ENCODE measurements at places on chromosomes 3 and 15.
A peak's percentile ranks its signal among the peaks of the same experiment; 100 is the strongest.

DNA sequence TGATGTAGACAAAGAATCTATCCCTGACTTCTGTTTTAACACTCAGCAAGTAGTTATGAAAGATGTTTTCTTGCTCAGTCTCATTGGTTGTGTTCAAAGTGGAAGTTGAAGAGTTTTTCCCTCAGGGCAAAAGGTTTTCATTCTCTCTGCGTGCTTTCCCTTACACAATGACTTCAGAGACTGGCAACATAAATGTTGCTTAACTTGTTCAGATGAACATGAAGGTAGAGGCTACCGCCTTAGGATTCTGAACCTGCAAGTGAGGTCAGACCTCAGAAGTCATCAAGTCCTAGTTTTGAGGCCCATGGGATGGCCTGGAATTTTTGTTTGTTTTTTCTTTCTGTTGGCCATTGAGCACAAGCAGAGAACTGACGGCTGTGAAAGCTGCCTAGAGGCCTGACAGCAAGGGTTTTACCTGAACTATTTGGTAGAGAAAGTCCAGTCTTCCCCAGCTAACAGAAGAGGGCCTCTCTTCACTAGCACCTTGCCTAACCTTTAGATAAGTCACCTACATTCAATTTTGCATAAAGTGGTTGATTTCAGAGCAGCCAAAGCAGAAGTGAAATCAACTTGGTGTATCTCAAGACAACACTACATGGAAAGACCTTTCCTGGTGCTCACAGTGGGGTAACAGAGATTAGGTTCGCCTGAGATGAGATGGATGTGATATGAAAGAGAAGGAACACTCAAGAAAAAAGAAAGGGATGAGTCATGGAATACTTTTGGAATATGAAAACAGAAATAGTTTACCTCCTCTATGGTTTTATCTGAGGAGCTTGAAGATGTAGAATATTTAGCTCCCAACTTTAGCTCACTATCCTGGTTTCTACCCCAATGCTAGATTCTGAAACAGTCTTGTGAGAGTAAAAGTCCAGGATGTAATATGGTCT lies 53.6 kb upstream of the AP4E1 start:
- no peak for DNase-seq

- DNase-seq = no peak
Observed at GRCh38 chr15:37628507-37628906, 305.9 kb upstream of the TMCO5A start.

DNA sequence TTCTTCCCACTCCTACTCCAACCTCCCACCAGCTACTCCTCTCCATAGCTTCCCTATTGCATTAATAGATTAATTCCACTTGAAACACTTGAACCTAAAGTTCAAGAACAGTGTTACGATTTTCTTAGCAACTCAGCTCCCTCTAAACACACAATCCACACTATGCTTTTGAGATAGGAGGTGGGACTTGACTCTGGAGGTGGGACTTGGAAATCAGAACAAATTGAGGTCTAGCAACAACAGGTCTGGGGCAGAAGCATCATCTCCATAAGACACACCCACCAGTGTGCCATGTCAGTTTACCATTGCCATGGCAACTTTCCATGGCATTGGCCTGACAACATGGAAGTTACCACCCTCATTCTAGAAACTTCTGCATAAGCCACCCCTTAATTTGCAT lies 336.5 kb upstream of the ALCAM start:
- DNase-seq = no peak

DNA sequence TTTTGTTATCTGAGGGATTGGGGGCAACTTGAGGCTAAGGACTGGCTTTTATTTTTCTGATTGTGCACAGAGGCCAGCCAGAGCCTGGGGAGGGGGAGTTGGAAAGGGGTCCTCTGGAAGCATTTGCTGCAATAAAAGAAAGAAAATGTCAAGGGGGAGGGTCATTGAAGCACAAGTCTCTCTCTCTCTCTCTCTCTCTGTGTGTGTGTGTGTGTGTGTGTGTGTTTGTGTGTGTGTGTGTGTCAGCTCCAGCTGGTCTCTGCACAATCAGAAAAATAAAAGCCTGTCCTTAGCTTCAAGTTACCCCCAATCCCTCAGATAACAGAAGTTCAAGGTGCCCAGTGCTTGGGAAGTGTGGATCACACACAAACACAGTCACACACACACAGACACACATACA lies 52.1 kb upstream of the CCDC174 start:
- no peak for DNase-seq

DNA sequence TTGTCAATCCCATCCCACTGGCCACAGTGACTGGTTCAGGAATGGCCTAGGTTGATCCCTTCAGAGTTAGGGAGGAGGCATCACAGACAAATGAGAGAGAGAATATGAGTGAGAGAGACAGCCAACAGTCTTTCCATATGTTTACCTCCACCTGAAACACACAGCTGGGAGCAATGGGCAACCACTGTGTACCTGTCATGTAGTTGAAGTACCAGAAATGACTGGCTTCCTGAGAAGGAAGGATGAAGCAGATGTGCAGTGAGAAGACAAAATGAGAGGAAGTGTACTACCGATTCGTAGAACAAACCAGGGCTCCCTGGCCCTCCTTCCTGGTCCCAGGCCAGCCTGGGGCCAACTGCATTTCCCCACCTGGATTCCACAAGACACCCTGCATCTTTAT lies 27.4 kb downstream of the SRGAP3 start:
- DNase-seq = no peak

GRCh38 chr3:160801386-160802118 lies 45.5 kb downstream of the PPM1L start:
- DNase-seq = no peak

DNA sequence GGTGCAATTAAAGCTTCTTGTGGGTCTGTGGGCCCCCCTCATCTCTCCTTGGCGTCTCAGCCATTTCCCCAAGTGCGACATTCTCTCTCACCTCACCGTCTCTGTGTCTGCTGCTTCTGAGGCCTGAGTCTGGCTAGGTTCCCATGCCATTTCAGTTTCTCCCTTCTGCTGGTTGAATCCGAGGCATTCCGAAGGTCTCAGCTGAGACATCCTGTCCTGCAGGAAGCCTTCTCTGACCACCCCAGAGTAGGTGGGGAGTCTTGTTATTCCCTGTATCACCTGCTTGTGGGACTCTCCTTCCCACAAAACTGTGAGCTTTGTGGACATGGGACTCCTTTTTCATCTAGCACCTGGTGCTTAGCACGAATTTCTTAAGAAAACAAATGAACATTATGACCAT lies 78.3 kb downstream of the ASB7 start:
- DNase-seq = no peak

DNA sequence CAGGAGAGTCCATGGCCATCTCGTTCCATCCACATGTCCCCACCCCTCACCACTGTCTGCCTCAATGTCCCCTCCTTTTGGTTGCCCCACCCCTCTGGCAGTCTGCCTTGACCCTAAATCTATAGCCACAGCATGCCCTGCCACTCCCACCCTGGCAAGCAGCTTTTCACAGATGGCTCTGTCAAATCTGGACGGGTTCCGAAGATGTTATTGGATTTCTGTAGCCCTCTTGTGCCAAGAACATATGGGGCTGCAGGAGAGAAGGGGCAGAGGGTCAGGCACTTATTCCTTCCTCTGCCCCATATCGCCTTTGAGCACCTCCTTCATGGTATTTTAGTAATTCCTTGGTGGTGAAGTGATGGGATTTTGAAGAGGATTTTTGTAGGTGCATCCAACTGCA lies 57.1 kb downstream of the EPHB1 start:
- DNase-seq = no peak

GRCh38 chr15:74829991-74830390 lies 3.6 kb downstream of the CPLX3 start:
- no peak for DNase-seq

DNA sequence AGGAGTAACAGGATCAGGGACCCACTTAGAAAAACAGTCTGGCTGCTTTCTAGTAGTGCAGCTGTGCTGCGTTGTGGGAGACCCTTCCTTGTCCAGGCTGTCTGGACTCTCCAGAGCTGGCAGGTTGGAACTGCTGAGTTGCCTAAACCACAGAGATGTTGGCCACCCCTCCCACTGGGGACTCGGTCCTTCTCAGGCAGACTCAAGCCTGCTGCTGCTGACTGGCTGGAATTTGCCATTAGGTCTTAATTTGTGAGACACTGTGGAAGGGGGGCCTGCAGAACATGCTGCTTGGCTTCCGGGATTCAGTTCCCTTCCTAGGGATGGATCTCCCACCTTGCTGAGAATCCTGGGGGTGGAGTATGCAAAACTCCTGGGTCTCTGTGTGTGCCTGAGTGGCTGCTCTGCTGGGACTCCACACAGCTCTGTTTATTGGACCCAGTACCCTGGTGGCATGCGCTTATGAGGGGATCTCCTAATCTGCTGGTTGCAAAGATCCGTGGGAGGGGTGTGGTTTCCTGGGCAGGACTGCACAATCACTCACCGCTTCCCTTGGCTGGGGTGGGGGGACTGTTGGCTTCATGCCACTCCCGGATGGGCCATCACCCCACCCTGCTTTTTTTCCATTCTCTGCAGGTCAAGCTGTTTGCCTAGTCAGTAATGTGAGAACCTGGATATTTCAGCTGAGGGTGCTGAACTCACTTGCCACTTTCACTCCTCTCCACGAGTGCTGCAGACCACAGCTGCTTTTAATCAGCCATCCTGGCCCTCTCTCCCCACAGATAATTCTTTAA lies 150.5 kb downstream of the CFAP20DC start:
- peak; percentile 34 for DNase-seq

DNA sequence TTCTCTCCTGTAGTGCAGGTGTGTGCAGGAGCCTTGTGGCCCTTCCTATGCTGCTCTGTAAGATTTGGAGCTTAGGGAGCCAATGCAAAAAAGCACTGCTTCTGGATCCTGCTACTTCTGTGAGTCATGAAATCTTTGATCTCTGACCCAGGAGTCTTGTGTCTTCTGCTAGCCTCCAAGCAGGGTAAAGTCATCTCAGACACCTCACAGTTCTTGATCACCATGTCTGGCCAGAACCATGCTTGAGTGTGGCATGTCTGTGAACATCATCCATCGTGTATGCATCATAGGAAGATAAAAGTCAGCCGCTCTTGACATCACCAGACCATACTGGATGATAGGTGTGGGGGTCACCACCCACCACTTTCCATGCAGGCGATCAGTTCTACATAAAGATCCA lies 247.8 kb downstream of the RPLP1 start:
- DNase-seq = no peak

DNA sequence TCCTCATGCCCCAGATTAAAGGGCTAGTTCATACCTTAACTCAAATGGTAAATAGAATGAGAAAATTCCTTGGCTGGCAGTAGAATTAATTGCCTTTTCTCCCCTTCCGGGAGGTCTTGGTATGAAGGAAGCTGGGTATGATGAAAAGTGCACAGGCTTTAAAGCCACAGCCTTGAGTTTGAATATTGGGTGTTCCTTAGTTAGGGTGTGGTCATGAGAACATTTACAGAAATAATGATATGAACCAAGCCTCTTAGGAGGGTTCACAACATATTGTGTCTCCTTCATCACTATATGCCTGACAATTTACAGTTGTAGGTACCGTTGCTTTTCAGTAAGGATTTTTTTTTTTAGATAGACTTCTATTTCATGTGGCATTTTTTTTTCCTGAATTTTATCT lies 48.1 kb downstream of the PYDC2 start:
- no peak for DNase-seq

DNA sequence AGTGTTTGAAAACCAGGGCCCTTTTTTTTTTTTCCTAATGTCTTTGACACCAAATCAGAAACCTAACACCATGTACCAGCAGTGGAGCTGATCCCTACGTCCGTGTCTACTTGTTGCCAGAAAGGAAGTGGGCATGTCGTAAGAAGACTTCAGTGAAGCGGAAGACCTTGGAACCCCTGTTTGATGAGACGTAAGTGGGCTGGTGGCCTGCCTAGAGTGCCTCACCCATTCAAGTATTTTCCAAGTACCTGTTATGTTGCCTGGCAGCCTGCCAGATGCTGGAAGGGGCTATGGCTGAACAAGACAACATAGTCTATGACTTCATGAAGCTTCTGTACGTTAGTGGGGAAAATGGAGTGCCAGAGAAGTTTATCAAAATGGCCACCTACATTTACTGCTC lies 39.7 kb downstream of the ESYT3 start:
- no peak for DNase-seq

DNA sequence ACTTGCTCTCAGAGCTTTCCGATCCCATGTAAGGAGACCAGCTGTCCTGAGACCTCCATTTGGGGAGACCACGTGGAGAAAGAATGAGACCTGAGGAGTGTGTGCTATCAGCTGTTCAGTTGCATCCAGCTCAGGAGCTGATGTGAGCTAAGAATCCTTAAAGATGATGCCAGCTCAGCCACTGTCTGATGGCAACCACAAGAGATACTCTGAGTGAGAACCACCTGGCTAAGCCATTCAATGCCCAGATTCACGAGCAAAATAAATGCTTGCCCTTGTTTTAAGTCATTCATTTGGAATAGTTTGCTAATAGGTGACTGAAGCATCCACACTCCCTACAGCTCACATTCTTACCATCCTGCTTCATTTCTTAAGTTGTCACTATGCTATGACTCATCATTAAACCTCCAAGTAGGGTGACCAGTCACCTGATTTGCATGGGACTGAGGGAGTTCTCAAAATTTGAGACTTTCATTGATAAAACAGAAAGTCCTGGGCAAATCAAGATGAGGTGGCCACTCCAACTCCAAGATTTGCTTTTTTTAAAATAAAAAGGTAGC lies 56.4 kb downstream of the SPTSSB start:
- no peak for DNase-seq

- DNase-seq = no peak
Observed at GRCh38 chr3:186790261-186790981, 7.0 kb downstream of the EIF4A2 start.

DNA sequence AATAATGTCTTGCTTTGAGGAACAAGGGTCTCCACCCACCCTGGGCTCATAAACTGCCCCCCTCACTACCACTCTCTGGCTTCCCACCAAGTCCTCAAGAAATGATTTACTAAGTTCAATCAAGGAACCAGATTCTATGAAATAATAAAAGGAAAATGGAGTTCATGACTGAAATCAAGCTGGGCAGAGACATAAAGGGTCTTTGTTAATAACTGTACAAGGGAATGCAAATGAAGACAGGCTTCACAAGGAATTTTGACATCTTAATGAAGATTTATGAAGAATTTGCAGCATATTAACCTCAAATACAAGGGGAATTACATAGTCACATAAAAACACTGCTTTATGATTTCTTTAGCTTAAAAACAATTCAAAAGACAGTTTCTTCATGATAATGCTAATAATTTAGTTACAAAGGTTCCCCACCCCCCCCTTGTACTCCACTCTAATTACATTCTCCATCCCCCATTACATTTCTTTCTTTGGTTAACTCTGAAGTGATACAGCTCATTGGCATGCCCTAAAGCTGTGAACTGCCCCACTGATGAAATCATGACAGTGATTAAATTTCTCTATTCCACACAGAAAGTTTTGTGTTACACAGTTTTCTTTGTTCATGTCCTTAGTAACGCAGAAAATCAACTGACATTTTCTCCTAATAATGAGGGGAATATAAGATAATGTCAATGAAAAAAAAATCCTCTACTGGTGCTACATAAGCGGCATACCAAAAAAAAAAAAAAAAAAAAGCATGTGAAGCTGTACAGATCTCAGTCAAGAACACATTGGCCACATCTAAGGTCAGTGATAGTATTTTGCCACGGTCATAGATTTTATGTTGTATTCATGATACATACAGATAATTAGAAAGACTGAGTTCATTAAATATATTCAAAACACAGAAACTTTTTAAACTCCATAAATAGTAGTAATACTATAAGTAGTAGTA lies 54.4 kb downstream of the WWTR1 start:
- no peak for DNase-seq
